ENCODE measurements at places on chromosomes 6 and 20.

DNA sequence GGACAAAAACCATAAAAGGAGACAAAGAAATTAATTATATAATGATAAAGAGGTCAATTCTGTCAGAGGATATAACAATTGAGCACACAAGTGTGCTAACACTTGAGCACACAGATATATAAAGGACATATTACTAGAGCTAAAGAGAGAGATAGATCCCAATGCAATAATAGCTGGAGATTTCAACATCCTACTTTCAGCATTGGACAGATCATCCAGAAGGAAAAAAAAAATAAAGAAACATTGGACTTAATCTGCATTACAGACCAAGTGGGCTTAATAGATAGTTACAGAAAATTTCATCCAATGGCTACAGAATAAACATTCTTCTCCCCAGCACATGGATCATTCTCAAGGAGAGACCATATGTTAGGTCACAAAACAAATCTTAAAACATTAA, 9.9 kb downstream of the VNN1 start:
- DNase-seq: no peak

GRCh38 chr6:8536122-8536521, 100.8 kb upstream of the SLC35B3 start:
- DNase-seq: no peak

DNA sequence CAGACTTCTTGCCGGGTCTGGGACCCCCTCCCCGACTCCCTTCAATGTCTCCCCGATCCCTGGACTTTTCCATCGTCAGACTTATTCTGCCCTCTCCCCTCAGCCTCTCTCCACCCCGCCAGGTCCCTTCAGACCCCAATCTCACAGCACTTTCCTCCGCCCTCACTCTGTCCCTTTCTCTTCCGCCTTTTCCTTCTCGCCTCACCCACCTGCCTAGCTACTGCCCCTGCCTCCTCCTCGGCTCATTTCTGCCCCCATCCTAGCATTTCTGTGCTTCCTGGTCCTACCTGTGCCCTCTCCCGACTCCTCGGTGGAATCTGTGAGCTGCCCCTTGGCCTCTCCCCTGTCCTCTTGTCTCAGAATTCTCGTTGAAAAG, 616 bp downstream of the CHMP4B start:
- DNase-seq: peak; percentile 2

DNA sequence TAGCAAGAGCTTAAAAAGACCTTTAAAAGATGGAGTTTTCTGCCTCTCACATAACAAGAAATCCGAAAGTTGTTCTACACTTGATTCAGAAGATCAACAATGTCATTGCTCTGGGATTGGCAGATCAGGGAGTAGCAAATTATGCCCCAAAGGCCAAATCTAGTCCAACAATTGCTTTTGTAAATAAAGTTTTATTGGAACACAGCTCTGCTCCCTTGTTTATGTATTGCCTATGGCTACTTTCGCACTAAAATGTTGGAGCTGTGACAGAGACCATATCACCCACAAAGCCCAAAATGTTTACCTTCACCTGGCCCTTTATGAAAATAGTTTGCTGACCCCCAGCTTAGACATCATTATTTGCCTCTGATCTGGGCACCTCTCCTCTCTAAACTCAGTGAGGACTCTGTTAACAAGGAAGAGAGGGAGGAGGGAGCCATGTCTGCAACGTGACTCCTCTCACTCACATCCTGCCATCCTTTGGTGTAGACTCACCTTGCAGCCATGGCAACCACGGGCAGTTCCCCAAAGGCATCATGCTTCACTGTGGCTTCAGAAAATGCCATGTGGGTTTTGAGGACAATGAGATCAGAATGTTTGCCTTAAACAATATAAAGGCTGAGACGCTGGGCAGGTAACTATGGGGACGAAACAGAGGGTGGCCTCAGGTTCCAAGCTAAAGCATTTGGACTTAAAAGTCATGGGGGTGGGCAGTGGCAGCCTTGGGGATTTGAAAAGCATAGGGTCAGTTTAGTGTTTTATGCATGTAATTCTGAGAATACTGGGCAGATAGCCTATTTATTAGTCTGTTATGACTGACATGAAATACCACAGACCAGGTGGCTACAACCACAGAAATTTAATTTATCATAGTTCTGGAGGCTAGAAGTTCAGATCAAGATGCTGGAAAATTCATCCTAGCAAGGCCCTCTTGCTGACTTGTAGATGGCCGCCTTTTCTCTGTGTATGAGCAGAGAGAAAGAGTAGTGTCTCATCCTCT, 149.7 kb upstream of the TNFAIP3 start:
- no peak for DNase-seq

DNA sequence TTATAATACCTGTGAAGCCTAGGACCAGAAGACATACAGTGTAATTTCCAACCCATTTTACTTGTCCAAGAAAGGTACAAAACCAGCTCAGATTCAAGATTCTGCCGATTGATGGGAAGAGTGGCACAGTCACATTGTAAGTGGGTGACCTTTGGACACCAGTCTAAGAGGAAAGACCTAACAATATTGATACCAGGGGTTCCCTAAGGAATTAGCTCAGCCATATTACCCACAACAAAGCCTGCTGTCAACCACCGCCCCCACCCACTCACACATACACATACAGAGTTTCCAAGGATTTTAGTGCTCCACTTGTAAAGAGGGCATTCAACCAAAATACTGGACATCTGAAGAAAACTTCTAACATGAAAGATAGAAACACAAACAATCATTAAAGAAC, 27.9 kb upstream of the TMEM181 start:
- no peak for DNase-seq

GRCh38 chr6:146587459-146587858, 11.3 kb upstream of the ADGB start:
- no peak for DNase-seq

- DNase-seq: no peak
Measured at GRCh38 chr20:13418263-13419229, 197.5 kb downstream of the ISM1 start.

All from activated CD8-positive, alpha-beta memory T cell treated with anti-CD3 and anti-CD28 coated beads for 48 hours (primary cell).